CD4-positive, alpha-beta T cell (primary cell): ENCODE measurements at places on chromosomes 2 and 18.

DNA sequence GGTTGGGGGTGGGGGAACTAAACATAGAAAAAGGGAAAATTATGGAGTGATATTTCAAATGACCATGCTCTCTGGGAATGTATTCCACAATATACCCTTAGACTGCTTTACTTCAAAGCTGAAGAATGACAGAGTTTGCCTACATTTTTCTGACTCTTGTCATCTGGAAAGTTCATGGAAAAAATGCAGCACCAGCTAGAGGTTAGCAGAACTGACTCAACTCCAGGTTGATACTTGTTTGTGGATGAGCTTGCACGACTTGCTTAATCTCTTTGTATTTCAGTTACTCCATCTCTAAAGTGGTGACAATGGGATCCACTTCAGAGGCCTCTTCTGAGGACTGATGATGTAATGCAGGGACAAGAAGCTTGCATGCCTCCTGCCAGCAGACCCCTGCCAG is 824.0 kb upstream of the ID2 start:
- no peaks in the 10 kb centered on the region for H3K4me1 ChIP-seq
- no peak for DNase-seq
- H3K4me3 ChIP-seq: no peak overlapping the region
- H3K27ac ChIP-seq: no peak overlapping the region

- no peak overlapping the region for H3K27ac ChIP-seq
- no peaks in the 10 kb centered on the region for H3K36me3 ChIP-seq
- H3K4me3 ChIP-seq: no peak overlapping the region
- no peak for DNase-seq
Observed at GRCh38 chr18:23227726-23228070, 92.4 kb downstream of the CABLES1 start.

DNA sequence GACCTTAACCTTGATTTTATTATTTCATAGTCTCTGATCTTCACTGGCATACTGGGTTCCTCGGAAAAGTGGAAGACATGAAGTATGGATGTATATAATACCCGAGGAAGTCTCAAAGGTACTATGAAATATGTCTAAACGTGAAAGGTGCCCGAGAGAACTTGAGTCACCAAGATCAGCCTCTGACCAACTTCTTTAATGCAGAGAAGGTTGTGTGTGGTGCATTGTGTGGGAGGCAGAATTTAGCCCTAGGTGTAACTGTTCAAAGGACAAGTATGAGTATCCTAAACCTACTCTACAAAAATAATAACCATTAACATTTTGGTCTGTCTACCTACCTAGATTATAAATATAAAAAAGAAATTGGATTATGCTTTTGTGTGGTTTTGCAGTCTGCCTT is 36.1 kb downstream of the OSBPL6 start:
- H3K27me3 ChIP-seq: no peaks in the 10 kb centered on the region
- no peak overlapping the region for H3K4me3 ChIP-seq
- H3K36me3 ChIP-seq: no peaks in the 10 kb centered on the region

GRCh38 chr18:24189007-24189528 is 50.2 kb downstream of the CABYR start:
- DNase-seq: no peak
- H3K36me3 ChIP-seq: no peaks in the 10 kb centered on the region
- no peaks in the 10 kb centered on the region for H3K4me1 ChIP-seq
- no peaks in the 10 kb centered on the region for H3K27me3 ChIP-seq
- H3K27ac ChIP-seq: no peak overlapping the region
- no peak overlapping the region for H3K4me3 ChIP-seq

GRCh38 chr2:121583555-121583954 is 52.9 kb downstream of the RNU4ATAC start:
- H3K27me3 ChIP-seq: no peaks in the 10 kb centered on the region
- H3K4me3 ChIP-seq: no peak overlapping the region
- peaks cover 2% of the 10 kb centered on the region for H3K4me1 ChIP-seq
- H3K36me3 ChIP-seq: peaks cover 5% of the 10 kb centered on the region

DNA sequence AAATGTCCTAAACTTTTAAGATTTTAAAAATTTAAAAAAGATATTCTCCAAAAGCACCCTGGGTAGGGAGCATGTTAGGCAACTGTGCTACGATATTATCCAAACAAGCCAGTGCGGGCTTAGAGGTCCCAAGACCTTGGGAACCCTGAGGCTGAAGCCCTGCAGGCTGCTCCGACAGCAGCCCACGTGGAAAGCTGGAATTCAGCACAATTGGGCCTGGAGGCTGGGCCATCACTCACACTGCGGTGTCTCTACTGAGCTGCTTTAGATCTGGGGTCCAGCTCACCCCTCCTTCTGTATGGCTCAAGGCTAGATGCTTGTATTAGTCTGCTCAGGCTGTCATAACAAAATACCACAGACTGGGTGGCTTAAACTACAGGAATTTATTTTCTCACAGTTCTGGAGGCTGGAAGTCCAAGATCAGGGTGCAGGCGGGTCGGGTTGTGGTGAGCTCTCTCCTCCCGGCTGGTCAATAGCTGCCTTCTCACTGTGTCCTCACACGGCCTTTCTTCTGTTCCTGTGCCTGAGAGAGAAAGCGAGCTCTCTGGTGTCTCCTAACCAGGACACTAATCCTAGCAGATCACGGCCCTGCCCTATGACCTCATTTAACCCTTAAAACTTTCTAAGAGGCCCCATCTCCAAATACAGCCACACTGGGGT is 42.5 kb downstream of the DPYSL5 start:
- H3K4me1 ChIP-seq: no peaks in the 10 kb centered on the region
- H3K27me3 ChIP-seq: no peaks in the 10 kb centered on the region
- H3K27ac ChIP-seq: no peak overlapping the region
- H3K36me3 ChIP-seq: no peaks in the 10 kb centered on the region
- DNase-seq: no peak

GRCh38 chr2:106038601-106039375 is 155.3 kb downstream of the UXS1 start:
- no peaks in the 10 kb centered on the region for H3K27me3 ChIP-seq
- DNase-seq: no peak
- H3K27ac ChIP-seq: no peak overlapping the region
- peaks cover 5% of the 10 kb centered on the region for H3K4me1 ChIP-seq

GRCh38 chr18:79641722-79642497 is 37.7 kb upstream of the CTDP1 start:
- peaks cover 18% of the 10 kb centered on the region for H3K4me1 ChIP-seq
- peaks cover 4% of the 10 kb centered on the region for H3K27me3 ChIP-seq

GRCh38 chr2:85666435-85667316 is 1.3 kb downstream of the SFTPB start:
- H3K27me3 ChIP-seq: no peaks in the 10 kb centered on the region
- H3K4me1 ChIP-seq: no peaks in the 10 kb centered on the region
- no peak overlapping the region for H3K4me3 ChIP-seq
- no peaks in the 10 kb centered on the region for H3K36me3 ChIP-seq
- no peak overlapping the region for H3K27ac ChIP-seq

GRCh38 chr2:220315098-220315823 is 687.8 kb downstream of the SLC4A3 start:
- DNase-seq: no peak
- no peaks in the 10 kb centered on the region for H3K36me3 ChIP-seq
- no peak overlapping the region for H3K4me3 ChIP-seq
- H3K4me1 ChIP-seq: no peaks in the 10 kb centered on the region
- no peak overlapping the region for H3K27ac ChIP-seq

DNA sequence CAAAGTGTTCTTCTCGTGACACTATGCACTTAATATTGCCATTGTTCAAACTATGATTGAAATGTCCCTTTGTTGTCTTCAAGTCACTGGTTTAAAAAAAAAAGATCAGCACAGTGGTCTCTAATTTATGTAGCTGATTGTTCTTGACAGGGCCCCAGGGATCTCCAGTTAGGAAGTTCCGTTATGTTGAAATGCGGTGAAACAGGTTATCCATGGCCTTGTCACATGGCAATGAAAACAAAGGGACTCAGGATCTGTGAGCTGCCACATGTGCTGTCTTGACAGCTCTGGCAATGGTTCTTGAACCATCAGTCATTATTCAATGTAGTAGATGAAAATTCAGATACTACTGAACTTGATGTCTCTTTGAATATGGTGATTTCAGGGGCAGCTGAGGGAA is 147.4 kb downstream of the SETBP1 start:
- H3K27me3 ChIP-seq: no peaks in the 10 kb centered on the region
- H3K27ac ChIP-seq: no peak overlapping the region
- no peaks in the 10 kb centered on the region for H3K36me3 ChIP-seq
- H3K4me1 ChIP-seq: no peaks in the 10 kb centered on the region
- no peak overlapping the region for H3K4me3 ChIP-seq

GRCh38 chr2:102061962-102062795 is 70.4 kb downstream of the IL1R2 start:
- H3K27me3 ChIP-seq: no peaks in the 10 kb centered on the region
- no peaks in the 10 kb centered on the region for H3K36me3 ChIP-seq
- no peak overlapping the region for H3K27ac ChIP-seq
- peaks cover 24% of the 10 kb centered on the region for H3K4me1 ChIP-seq
- no peak for DNase-seq

GRCh38 chr2:39124746-39125057 is 3.9 kb upstream of the SOS1 start:
- peak overlapping the region; percentile 83 for H3K4me3 ChIP-seq
- H3K4me1 ChIP-seq: peaks cover 54% of the 10 kb centered on the region
- no peaks in the 10 kb centered on the region for H3K36me3 ChIP-seq

DNA sequence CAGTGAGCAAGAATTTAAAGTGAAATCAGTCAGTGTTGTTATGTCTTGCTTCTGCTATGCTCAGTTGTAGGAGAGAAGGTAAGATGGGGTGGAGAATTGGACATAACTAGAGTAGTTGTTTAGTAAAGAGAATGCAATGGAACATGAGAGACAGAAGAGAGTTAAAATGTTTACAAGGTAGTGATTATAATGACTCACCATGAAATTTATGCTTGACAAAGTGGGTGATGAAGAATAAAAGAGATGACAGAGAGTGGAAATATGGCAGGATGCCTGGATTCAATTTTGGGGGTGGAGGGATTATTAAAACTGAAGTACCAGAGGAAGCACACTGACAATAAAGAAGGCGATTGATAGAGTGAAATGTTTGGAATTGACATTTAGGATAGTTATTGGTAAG is 10.6 kb downstream of the SCG2 start:
- DNase-seq: no peak
- H3K27ac ChIP-seq: no peak overlapping the region
- H3K4me3 ChIP-seq: no peak overlapping the region

DNA sequence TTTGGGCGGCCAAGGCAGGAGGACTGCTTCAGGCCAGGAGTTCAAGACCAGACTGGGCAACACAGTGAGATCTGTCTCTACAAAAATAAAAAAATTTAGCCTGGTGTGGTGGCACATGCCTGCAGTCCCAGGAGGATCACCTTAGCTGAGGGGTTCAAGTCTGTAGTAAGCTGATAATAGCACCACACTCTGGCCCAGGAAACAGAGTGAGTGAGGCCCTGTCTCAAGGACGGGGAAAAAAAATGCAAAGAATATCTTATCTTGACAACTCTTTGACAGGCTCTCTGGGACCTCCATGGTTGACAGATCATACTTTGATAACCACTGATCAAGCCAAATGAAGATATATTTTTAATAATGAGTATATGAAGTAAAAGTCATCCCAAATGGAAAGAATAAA is 22.7 kb downstream of the USP34 start:
- H3K27me3 ChIP-seq: no peaks in the 10 kb centered on the region
- H3K4me1 ChIP-seq: peaks cover 29% of the 10 kb centered on the region
- no peak overlapping the region for H3K27ac ChIP-seq
- no peak for DNase-seq
- no peak overlapping the region for H3K4me3 ChIP-seq

DNA sequence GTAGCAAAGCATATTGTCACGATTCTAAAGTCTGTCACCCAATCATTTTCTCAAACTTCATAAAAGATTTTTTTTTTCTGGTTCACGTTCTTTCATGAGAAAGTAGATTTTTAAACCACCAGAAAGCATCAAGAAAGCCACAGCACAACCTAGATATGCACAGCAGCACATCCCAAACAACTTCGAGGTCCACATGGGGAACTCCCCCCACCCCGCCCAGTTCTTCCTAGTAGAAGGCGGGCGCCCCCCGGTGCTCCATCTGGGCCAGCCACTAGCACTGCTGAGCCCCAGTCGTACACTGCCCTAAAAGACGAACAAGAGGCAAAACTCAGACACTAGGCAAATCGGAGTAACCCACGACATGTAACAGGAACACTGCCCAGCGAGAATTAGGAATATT is 15.5 kb downstream of the HDLBP start:
- no peak overlapping the region for H3K27ac ChIP-seq
- H3K36me3 ChIP-seq: peaks cover 6% of the 10 kb centered on the region
- peaks cover 49% of the 10 kb centered on the region for H3K4me1 ChIP-seq

- H3K36me3 ChIP-seq: no peaks in the 10 kb centered on the region
- H3K27me3 ChIP-seq: no peaks in the 10 kb centered on the region
- H3K4me1 ChIP-seq: no peaks in the 10 kb centered on the region
- DNase-seq: no peak
Observed at GRCh38 chr2:206096876-206097275, 10.9 kb upstream of the INO80D start.

DNA sequence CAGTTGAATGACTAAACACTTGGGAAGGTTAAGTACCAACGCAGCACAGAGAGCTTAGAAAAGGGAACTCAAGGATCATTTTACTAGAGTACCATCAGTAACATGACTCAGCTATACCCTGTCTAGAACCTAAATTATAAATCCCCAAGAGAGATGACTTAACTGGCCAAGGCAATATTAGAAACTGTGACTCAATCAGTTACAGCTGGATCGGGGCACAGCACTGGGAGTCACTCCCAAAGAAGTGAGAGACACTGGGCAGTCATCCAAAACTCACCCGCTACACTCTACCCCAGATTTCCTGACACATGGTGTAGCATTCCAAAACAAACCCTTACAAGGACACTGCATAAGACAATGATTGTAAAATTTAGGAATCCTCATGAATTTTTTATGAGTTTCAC is 17.7 kb downstream of the IWS1 start:
- H3K27ac ChIP-seq: no peak overlapping the region
- peaks cover 23% of the 10 kb centered on the region for H3K36me3 ChIP-seq
- DNase-seq: peak; percentile 40
- H3K4me1 ChIP-seq: peaks cover 9% of the 10 kb centered on the region

- no peaks in the 10 kb centered on the region for H3K36me3 ChIP-seq
- no peak for DNase-seq
- H3K27me3 ChIP-seq: no peaks in the 10 kb centered on the region
- H3K27ac ChIP-seq: no peak overlapping the region
- H3K4me1 ChIP-seq: peaks cover 10% of the 10 kb centered on the region
Observed at GRCh38 chr18:69580107-69580506, 179.4 kb downstream of the DOK6 start.

- DNase-seq: no peak
- H3K4me1 ChIP-seq: no peaks in the 10 kb centered on the region
- no peaks in the 10 kb centered on the region for H3K27me3 ChIP-seq
- H3K27ac ChIP-seq: no peak overlapping the region
- no peak overlapping the region for H3K4me3 ChIP-seq
Observed at GRCh38 chr2:222212571-222212970, 86.2 kb downstream of the PAX3 start.
